ENCODE measurements at places on chromosomes 16 and 17. TPM values are rescaled to one million over a fixed set of nuclear protein-coding genes. Genes with fewer than 3 reads are reported as not detected.

The TBC1D3E gene
- polyA plus RNA-seq, result not detected

The CCL4L2 gene
- not detected for polyA plus RNA-seq

DNA sequence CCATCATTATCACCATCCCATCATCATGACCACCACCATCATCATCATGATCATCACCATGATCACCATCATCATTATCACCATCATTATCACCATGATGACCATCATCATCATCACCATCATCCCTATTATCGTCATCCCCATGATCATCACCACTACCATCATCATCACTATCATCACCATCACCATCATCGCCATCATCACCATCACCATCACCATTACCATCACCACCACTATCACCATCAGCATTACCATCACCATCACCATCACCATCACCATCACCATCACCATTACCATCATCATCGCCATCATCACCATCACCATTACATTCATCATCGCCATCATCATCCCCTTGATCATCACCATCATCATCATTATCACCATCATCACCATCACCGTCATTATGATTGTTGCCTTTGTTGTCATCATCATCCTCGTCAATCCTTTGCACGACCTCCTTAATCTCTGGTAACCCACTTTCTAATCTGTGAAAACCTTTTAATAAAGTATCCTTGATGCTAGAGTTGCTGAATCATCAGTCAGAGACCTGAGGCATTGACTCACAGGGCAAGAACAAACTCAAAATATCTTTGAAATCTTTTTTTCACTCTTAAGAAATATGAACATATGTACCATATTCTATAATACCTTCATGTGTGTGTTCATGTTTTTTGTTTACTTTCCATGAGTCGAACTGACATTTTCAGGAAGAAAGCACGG, 116.3 kb upstream of the FOXF1 start:
- no peak overlapping the region for H3K4me3 ChIP-seq
- no peaks in the 10 kb centered on the region for H3K36me3 ChIP-seq
- no peak overlapping the region for H3K27ac ChIP-seq
- no peak for DNase-seq
- H3K27me3 ChIP-seq, result no peaks in the 10 kb centered on the region
- H3K4me1 ChIP-seq, result no peaks in the 10 kb centered on the region

DNA sequence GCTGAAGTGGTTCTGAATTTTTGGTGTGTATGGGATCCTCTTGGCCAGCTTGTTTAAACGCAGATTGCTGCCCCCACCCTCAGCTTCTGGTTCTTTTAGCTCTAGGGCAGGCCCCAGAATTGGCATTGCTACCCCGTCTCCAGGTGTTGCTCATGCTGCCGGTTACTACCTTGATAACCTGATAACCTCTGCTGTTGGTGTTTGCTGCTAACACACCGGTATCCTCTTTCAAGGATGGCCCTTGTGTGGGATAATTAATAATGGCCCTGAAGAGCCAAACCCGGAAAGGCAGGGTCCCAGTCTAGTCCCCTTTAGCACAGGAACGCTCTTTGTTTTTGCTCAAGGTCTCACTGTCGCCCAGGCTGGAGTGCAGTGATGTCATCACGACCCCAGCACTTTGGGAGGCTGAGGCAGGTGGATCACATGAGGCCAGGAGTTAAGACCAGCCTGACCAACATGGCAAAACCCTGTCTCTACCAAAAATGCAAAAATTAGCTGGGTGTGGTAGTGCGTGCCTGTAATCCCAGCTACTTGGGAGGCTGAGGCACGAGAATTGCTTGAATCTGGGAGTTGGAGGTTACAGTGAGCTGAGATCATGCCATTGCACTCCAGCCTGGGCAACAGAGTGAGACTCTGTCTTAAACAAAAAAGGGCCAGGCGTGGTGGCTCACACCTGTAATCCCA, 1.3 kb upstream of the ST3GAL2 start:
- no peak overlapping the region for H3K27ac ChIP-seq
- no peaks in the 10 kb centered on the region for H3K27me3 ChIP-seq
- no peak for DNase-seq
- peaks cover 23% of the 10 kb centered on the region for H3K4me1 ChIP-seq
- H3K4me3 ChIP-seq, result no peak overlapping the region

- H3K36me3 ChIP-seq, result peaks cover 46% of the 10 kb centered on the region
- no peaks in the 10 kb centered on the region for H3K27me3 ChIP-seq
Observed at GRCh38 chr17:78991017-78991738, 11.5 kb upstream of the LGALS3BP start.

DNA sequence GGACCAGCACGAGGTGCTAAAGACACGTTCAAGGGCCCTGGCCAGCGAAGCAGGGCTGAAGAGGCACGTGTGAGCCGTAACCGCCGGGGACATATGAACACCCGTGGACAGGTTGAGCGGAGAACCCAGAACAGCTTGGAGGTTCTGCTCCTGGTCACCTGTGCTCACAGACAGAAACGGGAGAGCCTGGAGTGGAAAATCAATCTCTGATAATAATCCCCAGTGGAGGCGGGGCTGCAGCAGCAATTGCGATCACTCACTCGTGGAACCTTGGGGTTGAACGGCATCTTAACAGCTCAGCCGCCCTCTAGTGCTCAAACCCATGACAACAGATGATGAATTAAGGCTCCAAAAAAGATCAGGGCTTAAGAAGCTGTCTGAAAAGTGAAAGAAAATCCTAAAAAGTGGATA, 25.6 kb downstream of the WIPI1 start:
- peaks cover 7% of the 10 kb centered on the region for H3K4me1 ChIP-seq
- peaks cover 31% of the 10 kb centered on the region for H3K36me3 ChIP-seq
- no peak for DNase-seq
- no peaks in the 10 kb centered on the region for H3K27me3 ChIP-seq
- no peak overlapping the region for H3K27ac ChIP-seq
- no peak overlapping the region for H3K4me3 ChIP-seq

DNA sequence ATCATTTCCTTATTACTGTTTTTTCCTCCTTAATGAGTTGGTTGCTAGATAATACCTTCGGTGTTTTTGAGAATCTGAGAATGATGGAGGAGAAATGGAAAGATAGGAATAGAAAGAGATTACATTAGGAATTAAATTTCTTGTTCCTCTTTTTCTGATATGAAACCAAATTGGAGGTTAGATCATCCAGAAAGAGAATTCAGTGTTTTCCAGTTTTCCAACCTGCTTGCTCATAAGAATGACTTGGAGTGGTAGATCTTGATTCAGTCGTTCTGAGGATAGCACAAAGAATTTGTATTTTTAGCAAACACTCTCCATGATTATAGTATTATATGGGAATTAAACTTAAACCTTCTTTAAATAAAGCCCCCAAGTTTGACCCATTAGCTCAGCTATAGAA, 35.9 kb downstream of the PITPNC1 start:
- no peak overlapping the region for H3K4me3 ChIP-seq
- peak overlapping the region; percentile 56 for H3K27ac ChIP-seq
- no peaks in the 10 kb centered on the region for H3K36me3 ChIP-seq
- no peak for DNase-seq

All from keratinocyte (primary cell).